Fibroblast of skin of abdomen (primary cell): ENCODE measurements at places on chromosomes 7 and 10.
A peak's percentile ranks its signal among the peaks of the same experiment; 100 is the strongest.

- DNase-seq, result no peak
Measured at GRCh38 chr7:128867241-128867640, 4.6 kb downstream of the ATP6V1F start.

DNA sequence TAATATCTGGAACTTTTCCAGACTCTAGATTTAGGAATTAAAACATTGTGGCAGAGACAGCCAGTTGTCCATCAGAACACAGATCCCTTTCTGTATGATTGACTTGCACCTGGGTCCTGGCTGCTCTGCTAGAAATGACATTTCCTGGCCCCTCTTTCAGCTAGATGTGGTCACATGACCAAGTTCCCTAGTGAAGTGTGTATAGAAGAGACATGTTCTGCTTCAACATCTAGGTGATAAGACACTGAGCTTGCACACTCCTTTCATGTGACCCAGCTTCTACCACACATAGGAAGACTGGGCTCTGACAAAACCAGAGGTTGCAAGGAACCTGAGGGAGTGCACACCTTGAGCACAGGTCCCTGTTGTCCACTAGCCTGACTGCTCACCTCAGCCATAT lies 22.8 kb upstream of the DYNC1I1 start:
- no peak for DNase-seq

DNA sequence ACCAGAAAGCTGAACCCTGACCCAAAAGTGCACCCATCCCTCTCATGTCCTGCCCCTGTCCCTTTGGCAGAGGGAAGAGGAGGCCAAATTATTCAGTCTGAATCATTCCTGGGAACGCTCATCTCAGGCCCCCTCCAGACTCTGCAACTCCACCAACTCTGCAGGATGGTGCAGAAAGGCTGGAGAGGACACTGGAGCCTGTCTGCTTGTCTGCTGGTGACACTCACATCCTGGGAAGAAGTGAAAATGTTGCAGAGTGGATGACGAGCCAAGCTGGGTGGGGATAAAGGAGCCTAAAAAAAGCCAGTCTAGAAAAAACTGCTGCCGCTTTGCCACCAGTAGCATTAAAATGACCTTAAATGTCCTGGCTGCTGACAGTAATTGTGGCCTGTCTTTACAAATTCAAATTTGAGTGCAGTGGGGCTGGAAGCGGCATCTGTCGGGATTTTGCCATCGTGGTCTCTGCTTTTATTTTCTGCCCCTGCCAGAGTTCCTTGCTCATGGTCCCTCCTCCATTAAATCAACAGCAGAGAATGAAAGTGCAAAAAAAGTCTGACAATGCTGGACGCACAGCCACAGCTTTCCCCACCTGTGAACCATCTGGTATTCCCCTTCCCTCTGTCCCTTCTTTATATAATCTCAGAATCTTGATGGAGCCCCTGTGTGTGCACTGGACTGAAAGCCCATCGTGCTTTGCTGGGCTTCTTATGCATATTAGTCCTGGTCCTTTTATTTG lies 63.9 kb downstream of the STK17A start:
- DNase-seq, result peak; percentile 40

DNA sequence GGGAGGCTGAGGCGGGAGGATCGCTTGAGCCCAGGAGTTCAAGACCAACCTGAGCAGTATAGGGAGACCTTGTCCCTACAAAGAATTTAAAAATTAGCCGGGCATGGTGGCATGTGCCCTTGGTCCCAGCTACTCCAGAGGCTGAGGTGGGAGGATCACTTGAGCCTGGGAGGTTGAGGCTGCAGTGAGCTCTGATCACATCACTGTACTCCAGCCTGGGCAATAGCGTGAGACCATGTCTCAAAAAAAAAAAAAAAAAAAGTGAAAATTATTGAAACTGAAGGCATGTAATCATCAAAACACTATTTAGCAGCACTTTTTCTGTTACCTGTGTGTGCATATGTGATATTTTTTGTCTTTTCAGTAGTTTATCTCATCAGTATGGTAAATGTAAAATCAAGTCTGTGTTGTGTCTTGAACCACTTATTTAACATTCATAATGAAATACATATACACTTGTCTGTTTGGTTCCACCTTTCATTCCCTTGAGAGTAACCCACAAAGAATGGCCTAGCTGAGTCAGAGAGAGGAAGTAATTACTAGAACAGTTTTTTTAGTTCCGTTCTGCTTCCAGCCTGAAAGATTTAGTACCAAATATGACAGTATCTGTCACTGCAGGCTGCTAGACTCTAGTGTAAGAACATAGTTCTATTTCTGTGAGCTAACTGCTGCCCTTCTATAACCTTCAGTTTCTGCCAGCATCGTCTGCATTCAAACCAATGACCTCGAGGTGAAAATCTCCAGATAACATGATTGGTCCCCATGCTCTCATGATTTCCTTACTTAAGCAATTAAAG lies 68.6 kb downstream of the MMRN2 start:
- DNase-seq, result peak; percentile 66

DNA sequence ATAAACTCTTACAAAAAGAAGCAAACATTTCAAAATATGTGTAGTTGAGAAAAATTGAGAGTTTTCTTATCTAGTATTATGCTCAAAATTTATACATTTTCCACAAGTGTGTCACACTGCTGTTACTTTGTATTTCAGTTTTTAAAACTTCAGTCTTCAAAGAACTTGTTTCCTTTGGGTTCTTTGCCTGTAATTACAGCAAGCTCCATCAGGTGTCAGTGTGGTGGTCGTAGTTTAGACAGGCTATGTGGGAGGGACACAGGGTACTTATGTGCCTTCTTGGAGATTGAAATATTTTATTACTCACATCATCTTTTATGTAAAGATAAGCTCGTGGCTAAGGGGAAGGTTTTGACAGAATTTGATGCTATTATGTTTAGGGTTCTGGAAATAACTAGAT lies 360.5 kb downstream of the FGFR2 start:
- DNase-seq, result no peak

- no peak for DNase-seq
Measured at GRCh38 chr10:2094171-2094570, 356.8 kb upstream of the ADARB2 start.

GRCh38 chr7:16063716-16064675 lies 357.3 kb downstream of the CRPPA start:
- peak; percentile 83 for DNase-seq

DNA sequence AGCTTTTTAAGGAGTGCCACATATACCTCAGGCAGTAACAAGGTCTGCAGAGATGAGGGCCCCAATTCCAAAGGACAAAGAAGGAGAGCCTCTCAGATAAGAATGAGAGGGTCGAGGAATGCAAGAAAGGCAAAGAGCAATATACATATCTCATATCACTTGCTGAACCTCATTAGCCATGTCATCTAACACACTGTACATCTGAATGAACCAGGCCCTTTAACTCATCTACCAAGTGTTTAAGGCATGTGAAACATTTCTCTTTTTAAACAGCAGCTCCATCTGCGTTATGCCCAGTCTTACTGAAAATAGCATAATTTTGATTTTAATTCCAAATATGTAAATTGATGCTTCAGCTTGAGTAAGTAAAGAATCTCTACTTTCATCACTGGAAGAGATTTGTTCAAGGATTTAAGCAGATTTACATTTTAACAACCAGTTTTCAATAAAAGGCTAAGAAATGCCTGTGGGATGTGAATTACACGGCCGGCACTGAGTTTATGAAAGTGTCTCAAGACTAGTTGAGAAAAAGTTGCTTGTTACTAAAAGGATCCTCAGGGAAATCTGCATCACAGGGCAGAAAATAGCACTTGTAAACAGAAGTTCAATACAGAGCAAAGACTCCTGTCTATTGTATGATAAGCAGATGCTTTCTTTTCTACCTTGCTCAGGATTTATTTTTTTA lies 123.8 kb upstream of the SLC26A5 start:
- no peak for DNase-seq

DNA sequence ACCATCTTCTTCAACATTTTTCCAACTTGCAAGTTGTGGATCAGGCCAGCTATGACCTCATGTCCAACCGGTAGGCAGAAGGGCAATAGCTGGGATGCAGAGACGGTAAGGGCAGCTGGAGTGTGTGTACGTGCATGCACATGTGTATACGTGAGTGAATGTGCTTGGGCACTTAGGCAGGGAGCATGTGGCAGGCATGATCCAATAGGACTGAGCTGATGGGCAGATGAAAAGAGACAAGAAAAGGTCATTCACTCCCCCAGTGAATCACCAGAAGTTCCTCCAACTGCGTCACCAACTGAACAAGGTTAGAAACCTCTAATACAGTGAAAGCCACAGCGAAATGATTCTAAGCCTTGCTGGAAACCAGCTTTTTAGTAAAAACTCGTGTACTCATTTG lies 176.1 kb downstream of the FGFR2 start:
- DNase-seq, result no peak

DNA sequence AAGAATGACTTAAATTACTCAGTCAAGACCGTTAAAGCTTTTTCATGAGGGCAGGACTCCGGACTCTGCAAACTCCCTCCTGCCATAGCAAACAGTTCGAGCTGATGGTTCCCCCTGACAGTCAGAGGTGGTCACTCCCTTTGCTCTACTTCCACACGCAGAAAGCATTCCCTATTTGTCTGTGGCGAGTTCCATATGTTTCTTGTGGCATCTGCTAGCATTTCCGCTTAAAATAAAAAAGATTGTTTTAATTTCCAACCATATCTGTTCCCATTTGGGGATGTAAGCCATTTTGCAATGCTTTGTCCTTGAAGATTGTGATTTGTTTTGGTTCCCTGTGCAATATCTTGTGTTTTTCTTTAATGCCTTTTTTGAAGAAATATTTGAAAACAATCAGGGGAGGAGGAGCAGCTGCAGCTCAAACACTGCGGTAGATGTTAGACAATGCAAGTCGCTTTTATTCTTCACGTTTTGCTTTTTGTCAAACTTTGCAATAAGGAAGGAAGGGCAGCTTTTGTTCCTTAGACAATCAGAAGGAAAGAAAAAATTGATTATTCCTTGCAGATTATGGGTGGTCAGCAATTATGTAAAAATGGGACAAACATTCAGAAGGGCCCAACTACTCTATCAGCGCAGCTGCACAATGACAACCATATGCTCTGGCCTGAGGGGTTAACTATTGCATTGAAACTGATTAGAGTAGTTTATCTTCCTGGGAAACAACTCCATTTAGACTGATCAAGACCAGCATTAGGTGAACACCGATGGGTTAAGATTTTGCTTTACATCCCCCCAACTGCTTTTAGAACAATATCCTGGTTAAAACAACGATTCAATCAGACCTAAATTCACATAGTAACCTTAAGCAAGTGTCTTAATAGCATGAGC lies 425.8 kb upstream of the NRP1 start:
- DNase-seq, result no peak

DNA sequence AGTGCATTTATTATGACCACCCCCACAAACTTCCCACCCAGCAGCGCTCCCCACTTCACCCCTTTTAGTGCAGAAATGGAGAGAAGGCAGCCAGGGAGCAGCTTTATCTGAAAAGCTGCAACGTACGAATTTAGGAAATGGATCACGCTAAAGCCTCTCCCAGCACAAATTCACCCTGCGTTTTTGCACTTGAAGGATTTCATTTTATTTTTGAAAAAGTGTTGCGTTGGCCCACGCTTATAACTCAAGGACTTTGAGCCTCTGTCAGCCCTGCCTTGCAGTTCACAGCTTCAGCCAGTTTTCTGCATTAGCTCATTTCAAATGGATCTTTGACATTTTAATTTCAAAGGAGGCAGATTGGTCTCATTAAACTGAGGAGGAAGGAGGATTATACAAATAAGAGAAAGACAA lies 556.1 kb downstream of the KCNMA1 start:
- DNase-seq, result no peak

- DNase-seq, result no peak
Measured at GRCh38 chr10:44973323-44974081, 5.1 kb downstream of the DEPP1 start.

DNA sequence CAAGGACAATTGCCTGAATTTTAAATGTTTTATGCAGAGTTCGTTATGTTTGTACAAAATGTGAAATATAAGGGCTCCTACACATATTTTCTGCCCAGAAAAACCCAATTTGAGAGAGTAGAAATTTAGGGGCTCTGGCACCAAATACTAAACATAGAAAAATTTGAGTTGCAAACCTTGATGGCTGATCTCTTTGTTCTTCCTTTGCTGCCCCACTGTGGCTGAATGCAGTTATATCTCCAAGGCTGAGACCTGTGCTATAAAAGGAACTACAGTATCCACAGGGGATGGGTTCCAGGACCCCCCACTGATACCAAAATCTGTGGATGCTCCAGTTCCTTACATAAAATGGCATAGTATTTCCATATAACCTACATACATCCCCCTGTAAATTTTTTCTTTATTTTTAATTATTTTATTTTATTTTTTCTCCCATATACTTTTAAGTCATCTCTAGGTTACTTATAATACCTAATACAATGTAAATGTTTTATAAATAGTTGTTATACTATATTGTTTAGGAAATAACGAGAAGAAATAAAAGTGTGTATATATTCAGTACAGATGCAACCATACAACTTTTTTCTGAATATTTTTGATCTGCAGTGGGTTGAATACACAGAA lies 22.5 kb downstream of the CFAP43 start:
- peak; percentile 28 for DNase-seq

DNA sequence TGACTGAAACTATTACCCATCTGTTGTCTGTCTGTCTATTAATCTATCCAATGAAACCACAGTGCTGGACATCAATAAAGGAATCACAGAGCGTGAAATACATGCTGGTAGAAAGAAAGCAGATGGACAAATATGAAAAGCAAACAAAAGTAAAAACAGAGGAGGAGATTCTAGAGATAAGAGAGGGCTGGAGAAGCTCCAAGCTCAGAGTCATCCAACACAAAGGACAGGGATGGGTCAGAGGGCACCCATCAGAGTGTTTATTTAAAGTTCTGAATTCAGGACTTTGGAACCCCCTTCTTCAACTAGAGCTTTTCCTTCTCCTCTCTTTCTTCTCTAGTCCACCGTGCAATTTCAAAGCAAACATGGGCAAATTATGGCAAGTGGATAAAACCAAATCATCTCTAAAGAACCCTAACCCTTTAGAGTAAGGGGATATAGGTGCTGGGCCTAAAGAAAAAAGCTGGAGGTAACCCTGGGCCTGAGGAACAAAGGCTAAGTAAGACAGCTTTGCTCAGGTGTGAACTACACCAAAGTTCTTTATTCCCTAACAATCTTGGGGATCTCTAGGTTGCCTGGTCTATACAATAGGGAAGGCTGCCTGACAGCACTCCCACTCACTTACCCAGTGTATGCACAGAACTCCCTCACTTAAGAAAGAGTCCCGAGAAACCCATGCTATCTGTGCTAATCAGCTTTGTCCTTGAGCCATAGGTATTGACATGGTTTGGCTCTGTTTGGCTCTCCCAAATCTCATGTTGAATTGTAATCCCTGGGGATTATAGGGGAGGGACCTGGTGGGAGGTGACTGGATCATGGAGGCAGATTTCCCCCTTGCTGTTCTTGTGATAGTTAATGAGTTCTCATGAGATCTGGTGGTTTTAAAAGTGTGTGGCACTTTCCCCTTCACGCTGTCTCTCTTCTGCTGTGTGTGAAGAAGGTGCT lies 97.0 kb downstream of the BAMBI start:
- DNase-seq, result no peak

DNA sequence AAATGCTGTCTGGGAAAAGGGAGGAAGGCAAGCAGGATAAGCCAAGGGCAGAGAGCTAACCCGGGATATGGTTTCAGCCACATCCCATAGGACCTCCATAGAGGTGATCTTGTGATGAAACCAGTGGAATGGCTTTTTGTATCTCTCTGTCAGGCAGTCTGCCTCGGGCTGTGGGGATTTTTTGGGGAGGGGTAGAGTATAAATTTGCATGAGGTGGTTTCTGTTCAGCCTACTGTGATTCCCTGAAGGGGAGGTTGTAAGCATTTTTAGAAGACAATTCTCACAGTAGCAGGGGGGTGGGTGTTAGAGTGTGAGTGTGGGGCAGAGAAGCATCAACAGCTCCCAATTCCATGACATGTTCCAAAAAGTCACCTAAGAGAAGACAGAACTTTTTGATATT lies 11.8 kb downstream of the OR9A2 start:
- no peak for DNase-seq

- peak; percentile 92 for DNase-seq
Measured at GRCh38 chr10:89207181-89207800, at the start of gene CH25H. CH25H (minus strand) TSS chr10:89207317; CDS start chr10:89207292, 25 bp downstream.
